Activated gamma-delta T cell treated with Interleukin-2 at 50 U/mL for 16 hours (primary cell): ENCODE measurements at places on chromosomes 2 and 18.

GRCh38 chr2:77086478-77086877 lies 435.7 kb downstream of the LRRTM4 start:
- DNase-seq = no peak

- DNase-seq = no peak
Observed at GRCh38 chr2:72214429-72215143, 66.9 kb upstream of the CYP26B1 start.

- no peak for DNase-seq
Observed at GRCh38 chr2:96374211-96374951, 38.8 kb downstream of the NCAPH start.

GRCh38 chr2:21643180-21643579 lies 519.4 kb downstream of the TDRD15 start:
- DNase-seq = no peak

DNA sequence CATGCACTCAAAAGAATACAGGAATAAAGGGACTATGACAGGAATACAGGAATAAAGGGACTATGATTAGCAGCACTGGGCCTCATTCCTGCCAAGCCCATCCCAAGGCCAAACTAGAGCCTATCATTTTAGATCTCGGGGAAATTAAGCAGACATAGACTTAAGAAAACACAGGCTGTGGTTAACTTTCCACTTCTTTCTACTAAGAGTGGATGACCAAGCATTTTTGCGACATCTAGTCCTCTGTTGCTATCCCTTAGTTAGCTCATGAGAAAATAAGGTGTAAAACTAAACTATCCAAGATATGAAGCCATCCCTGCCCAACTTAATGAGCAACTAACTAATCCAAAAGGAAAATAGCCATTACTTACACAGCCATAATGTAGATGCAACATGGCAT lies 5.9 kb downstream of the LYPD1 start:
- DNase-seq = no peak

DNA sequence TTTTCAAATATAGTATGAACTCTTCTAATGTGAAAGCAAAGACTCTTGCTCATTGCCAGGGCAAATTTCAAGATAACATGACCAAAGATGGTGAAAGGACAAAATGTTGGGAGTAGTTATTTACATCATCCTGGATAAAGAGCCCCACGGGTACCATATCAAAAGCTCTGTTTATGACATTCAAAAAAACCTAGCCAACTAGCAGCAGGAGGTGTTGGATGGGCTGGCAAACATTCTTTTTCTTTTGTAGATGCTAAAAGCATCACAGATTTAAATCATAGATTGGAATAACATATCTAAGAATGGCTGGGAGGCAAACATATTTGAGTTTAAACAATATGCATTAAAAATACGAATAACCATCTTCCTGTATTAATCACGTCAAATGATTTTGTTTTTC lies 153.5 kb downstream of the ICOS start:
- DNase-seq = no peak

DNA sequence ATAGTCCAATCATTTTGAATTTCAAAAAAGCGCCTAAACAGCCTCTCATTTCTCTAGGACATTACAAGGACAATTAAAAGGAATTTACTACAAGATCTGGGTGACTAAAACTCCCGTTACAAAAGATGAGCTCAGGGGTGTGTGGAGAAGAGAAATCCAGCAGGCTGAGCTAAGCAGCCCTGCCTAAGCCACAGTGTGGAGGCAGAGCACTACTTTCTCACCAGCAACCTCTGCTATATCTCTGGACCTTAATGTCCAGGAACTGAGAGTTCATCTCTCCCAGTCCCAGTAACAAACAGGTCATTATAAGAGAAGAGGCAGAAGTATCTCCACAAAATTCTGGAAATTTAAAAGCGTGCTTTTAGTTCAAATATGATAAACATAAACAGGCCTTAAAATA lies 18.9 kb upstream of the ANKRD62 start:
- no peak for DNase-seq

- no peak for DNase-seq
Observed at GRCh38 chr2:238064376-238064775, 3.6 kb downstream of the SCLY start.

- DNase-seq = no peak
Observed at GRCh38 chr18:3595369-3596273, 145.6 kb downstream of the TGIF1 start.

- DNase-seq = no peak
Observed at GRCh38 chr2:130287656-130288026, 55.1 kb upstream of the IMP4 start.

DNA sequence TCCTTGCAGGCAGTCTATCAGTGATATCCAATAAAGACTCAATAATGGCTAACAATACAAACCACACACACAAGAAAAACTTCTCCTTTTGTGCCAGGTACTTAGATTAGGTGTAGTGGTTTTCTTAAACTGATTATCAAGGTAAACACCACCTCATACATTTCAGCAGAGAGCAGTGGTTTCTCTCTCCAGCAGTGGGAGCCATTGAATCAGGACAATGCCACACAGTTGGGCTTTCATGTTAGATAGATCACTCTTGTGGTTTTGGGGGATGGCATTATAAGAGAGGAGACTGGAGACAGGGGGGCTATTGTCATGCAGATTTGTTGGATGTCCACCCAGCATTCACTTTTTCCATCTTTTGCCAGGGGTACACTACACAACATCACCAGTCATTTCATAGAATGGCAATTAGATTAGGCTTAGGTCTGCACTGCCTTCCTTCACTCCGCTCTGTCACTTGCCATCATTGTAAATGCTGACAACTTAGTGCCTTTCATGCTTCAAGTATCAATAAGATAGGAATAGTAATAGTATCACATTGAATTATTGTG lies 13.6 kb upstream of the IRS1 start:
- no peak for DNase-seq

GRCh38 chr2:165562233-165562632 lies 92.7 kb downstream of the CSRNP3 start:
- no peak for DNase-seq

DNA sequence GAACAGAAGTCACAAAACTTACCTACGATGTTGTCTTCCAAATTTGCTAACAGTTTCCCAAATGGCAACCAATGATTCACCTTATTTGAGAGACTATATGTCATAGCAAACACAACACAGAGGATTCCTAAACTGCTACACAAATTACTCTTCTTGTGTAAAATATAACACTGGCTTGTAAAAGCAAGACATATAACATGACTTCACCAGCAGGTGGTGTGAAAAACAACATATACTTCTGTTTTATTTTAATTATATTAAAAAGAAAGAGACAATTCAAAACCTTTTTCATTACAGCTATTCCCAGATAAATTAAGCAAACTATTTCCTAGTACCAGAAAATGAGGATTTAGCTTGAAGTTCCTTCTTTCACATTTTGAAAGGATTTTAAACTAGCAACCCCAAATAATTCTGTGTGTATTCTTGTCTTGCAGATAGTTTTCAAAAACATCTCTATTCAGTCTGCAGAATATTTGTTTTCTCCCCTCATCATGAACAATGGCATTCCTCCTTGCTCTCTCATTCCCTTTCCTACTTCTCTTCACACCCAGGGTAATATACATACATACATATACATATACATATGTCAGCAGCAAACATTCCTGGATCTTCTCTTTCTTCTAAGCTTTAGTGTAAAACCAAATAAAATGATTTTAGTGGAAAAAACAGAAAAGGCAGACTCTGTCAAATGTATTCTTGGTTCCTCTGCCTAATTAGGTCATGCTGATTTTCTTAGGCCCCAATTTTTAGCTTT lies 62.1 kb downstream of the SCN3A start:
- DNase-seq = no peak

GRCh38 chr2:237280229-237280628 lies 133.7 kb downstream of the COL6A3 start:
- DNase-seq = no peak

- no peak for DNase-seq
Observed at GRCh38 chr2:222877556-222878300, 16.9 kb downstream of the ACSL3 start.

DNA sequence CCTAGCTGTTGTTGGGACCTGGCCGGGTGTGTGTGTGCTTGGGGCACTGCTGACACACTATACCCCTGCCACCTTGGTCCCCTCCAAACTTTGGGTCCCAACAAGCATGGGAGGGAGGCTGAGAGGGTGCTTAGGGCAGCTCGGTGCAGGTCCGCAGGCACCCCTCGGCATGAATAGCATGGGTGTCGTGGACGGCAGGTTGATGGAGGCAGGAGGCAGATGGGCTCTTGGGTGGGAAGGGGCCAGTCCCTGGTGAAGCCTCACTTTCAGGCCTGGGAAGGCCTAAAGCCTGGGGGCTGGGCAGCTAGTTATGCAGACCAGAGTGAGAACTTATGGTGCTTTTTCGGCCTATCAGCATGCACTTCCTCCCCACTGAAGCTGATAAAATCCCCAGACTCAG lies 164.2 kb downstream of the CDH19 start:
- no peak for DNase-seq

DNA sequence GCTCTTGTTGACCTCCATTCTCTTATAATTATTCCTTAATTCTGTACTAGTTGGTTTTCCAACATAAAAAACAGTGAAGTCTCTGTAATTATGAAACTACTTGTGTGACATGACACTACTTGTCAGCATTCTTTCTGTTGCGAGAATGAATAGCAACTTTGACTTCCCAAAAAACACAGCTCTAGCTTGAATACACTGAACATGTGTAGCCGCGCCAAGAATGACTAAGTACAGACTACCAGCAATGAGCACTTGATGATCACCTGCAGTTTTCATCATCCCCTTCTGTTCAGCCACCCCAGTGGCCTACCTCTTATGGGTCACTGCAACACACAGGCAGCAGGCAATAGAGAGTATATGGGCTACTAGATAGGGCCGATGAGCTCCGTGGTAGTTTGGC lies 229.3 kb downstream of the TGIF1 start:
- DNase-seq = no peak

GRCh38 chr18:24187049-24187448 lies 48.2 kb downstream of the CABYR start:
- no peak for DNase-seq

DNA sequence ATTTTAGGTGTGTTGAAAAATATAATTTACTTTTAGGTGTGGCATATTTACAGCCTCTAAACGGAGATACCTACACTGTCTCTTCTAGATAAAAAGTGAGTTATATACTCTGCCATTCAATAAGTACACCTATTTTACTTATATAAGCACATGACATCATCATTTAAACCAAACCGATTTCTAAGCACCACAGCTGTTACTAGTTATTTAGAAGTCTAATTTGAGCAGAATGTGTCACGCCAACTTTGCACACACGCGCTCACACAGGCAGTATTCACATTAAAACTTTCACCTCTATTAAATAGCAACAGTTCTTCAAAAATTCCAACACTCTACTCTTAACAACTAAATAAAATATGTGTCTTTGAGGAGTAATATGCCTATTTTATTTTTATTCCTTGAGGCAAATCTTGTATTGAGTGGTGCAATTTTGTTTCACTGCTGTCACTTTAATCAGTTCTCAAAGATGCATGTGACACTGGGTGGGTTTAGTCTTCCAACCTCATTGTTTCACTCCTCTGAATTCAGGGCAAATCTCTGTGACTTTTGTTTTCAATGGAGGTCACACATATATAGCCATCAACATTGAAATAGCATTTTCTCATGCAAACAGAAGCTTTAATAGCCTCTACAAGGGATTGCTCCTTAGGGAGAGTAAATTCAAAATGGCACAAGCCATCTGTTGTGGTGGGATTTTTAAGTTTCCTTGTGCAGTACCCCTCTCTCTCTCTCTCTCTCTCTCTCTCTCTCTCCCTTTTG lies 721.0 kb downstream of the PLCL1 start:
- DNase-seq = no peak

- DNase-seq = no peak
Observed at GRCh38 chr2:26742048-26742770, 21.9 kb upstream of the SLC35F6 start.
